Bronchial epithelial cell (primary cell): ENCODE measurements at places on chromosomes 2 and 18.

DNA sequence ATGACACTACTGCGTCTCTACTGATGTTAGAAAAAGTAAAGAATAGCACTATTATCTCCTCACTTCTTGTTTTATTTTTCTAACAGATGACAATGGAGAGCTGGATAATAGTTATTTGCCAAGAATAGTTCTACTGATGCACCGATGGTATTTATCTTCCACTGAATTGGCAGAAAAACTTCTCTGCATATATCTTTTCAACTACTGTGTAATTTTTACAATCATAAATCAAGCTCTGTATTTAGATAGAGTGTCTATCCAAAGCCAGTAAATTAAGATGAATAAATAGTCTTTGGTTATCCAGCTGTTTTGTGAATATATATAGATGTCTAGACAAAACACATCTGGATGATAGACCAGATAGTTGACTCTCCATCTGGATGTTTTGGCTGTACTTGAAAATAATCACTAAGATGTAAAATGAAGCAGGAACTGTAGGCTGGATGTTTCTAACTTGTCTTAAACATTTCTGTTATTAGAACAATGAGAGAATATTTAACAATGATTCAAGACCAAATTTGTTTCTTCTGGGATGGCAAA lies 40.1 kb downstream of the RASGRP3 start:
- DNase-seq, result no peak

DNA sequence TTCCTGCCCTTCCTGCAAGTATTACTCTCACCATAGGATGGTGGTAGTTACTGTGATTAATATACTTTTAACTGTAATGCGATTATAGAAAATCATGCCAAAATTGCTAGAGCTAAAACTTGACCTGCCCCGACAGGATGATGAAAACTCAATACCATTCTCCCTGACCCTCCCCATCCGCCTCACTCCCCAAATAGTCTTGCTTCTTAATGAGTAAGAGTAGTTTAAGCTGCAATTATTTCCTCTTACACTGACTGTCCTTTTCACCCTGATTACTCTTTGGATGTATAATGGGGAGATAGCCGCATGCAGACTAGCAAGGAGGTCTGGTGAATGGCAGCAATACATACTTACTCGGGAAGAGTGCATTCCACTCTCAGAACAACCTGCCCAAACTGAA lies 269.6 kb upstream of the SIX3 start:
- DNase-seq, result peak; percentile 13

DNA sequence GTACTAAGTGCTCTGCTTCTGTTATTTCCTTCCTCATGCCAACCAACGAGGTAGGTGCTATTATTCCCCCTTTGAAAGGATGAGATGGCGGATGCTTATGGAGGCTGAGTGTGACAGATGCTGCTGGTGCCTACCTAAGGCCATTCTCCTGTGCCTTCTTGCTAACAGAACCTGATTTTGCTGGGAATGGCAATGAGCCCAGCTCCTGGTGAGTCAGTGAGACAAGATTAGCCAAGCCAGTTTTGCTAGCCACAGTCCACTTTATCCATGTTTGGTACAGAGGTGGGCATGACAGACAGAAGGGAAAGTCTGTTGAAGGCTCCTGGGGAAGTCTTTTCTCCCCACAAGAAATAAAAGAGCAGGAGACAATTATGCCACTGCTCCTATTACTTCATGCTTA lies 43.7 kb upstream of the TMEM163 start:
- peak; percentile 79 for DNase-seq

DNA sequence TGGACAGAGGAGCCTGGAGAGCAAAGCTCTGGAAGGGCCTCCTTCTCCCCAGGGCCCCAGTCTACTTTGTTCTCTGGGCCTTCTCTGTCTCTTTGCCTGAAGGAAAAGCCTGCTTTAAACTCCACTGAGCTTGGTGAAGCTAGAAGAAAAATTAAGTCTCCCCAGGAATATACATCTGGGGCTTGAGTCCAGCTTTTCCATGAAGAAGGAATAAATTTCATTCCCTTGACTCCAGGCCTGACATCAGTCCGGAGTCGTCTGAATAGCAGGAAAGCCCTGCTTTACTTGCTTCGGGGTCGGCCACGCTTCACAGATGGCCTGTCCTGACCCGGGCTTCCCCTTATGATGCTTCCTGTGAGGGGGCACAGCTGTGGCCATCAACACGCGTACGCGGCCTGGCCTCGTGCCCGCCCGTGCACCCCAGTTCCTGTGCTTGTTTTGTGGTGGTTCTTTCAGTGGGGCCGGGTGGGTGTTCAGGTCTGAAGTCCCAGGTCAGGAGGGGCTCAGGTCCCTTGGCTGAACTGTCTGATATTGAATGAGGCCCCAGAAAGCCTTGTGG lies 73.6 kb downstream of the ACOXL start:
- no peak for DNase-seq

GRCh38 chr2:85288244-85288725 lies 39.5 kb downstream of the TGOLN2 start:
- DNase-seq, result peak; percentile 99

- peak; percentile 64 for DNase-seq
These were observed 32.1 kb upstream of the DYNAP start for GRCh38 chr18:54558609-54559585.

DNA sequence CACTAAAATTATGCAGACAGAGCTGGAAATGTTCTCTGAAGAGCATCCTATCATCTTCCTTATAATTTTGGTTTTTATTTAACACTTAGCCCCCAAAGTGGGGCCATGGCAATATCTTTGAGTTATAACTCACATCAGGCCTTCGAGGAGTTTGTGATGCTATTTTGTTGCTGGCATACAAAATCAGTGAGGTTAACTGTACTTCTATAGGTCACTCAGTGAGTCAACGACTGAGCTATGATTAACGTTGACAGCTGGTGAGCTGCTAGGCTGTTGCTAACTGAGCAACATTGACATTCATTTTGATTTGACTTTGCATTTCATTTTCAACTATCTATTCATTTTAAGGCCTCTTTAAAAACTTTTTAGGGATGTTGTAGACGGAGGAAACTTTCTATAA lies 50.0 kb downstream of the GPD2 start:
- peak; percentile 53 for DNase-seq

- DNase-seq, result peak; percentile 62
These were observed 85.3 kb upstream of the RAB27B start for GRCh38 chr18:54742659-54743604.

DNA sequence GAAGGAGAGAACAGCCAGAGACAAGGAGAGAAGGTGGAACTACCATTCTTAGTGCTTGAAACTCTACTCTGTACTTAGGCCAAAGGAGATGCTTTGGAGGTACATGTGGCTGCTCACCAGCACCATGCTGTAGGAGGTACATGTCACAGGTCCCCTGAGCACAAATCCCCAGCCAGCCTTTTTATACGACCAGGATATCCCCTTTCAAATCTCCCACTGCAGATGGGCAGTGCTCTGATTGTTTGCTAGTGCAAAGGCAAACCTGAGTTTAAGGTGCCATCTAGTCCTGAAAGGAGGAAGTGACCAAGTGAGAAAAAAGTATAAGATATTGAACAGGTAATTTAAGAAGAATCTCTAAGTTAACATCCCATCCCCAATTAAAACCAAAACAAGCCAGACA lies 17.1 kb upstream of the TTC21B start:
- no peak for DNase-seq

DNA sequence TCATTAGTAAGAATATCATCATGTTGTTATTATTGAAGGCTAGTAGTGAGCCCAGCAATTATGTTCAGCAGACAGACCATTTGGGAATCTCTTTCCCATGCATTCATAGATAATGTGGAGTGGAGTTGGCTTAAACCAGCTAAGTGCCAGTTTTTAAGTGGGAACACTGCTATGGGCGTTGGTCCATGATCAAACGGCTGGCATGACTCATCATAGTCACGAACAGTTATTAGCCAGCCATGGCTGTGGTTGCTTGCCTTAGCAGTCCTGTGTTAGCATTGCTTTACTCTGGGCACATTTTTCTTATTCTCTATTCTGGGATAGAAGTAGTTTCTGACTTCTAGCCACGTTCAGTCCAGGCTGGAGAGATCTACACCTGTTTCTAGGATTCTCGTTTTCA lies 17.7 kb downstream of the EIF4E2 start:
- DNase-seq, result peak; percentile 84

DNA sequence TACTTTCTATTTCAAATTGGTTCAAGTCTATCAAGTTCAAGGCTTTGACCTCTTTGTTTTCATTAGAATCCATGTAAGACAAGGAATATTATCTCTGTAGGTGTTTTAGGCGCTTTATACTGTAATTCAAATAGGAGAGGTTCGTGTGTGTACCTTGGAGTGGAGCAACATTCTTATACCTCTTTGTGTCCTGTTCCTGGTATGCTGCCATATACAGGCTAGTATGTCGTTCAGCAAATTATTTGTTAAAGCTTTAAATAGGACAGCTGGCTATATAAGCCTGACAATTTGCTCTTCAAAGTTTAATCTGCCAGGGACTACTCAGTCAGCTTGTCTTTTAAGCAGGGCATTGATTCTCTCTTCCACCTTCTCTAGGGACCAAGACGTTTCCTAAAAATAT lies 31.1 kb upstream of the SPAG16 start:
- DNase-seq, result no peak
